Central memory CD8-positive, alpha-beta T cell (primary cell): ENCODE measurements at places on chromosomes 3 and 15.

- DNase-seq: no peak
Observed at GRCh38 chr3:23314981-23315762, 112.0 kb downstream of the UBE2E2 start.

DNA sequence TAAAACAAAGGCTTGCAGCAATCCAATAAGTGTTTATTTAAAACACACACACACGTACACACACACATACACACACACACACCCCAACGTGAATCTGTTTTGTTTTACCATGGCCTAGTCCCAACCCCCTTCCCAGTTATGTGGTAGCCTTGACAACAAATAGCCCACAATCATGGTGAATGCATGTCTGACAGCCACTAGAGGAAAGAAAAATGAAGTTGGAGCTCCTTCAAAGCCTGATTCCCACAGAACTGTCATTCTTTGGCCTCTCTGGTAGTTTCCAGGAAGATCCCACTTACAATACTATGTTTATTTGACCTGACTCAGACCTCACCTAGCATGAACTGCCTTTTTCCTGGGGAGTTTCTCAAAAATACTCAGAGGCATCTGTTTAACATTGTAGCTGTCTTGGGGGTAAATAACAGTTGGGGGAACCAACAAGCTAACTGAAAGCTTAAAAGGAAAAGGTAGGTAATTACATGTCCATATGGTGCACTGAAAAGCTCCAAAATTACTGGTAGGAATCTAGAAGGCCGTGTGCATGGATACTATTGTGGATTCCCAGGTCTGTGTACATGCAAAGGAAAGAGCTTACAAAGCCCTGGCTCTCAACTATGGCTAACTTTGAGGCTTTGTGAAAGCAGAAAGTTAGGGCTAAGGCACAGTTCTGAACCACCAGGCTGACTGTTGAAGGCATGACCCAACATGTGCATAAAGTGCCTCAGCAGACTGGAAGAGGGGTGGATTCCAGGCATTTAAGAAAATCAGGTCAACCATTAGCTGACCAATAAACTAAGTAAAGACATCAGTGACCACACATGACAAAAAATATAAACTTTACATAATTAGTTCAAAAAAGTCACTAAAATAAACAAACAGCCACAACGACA lies 65.3 kb downstream of the FAIM start:
- DNase-seq: no peak

DNA sequence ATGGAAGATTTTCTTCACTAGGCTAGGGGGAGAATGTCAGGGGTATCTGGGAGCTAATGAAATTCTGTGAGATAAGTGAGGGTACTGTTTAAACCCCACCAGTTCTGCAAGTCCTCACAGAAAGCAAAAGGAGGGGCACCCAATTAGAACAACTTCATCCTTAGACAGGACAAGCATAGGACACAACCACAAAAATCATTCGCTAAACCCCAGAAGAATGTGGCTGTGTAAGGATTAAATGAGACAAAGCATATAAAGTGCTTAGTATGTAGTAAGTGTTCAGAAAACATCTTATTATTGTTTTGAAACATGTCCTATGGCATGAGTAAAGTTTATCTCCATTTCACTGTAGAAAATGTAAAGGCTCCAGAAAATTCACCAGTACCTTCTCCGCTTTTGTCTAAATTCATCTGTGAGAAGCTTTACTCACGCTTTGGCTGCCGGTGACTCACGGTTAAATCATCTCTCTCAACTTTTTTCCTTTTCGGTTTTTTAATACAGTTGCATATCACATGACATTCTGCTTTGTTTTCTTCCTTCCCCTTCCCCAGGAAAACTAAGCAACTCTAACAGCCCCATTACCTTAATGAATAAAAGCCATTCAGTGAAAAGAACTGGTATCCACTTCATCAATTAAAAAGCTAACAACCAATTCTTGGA lies 1.7 kb downstream of the CLRN1 start:
- DNase-seq: no peak

GRCh38 chr3:40152482-40153133 lies 156.9 kb upstream of the EIF1B start:
- no peak for DNase-seq
